ENCODE measurements at places on chromosomes 11 and 22. TPM values are rescaled to one million over a fixed set of nuclear protein-coding genes. Genes with fewer than 3 reads are reported as not detected.

Gene MRGPRX2
- not detected for total RNA-seq

- no peak for DNase-seq
These were observed 17.2 kb downstream of the TOB2 start for GRCh38 chr22:41429232-41429950.

Gene USP28
- 16.1 TPM for total RNA-seq

DNA sequence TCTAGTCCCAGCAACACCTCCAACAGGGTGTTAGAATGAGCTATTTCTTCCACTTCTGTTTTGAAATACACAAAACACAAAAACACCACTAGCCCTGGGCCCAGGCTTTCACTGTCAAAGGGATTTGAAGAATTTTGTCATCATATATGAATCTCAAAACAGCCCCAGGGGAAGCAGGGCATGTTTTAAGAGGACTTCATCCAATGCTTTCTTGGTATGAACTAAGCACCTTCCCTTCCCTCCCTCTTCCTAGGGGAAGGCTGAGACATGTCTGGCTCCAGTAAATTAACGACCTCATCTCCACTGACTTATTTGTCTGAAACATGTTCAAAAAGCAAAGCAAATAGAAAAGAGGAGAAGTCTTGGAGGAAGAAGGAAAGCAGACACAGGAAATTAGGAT is 75.7 kb upstream of the INCENP start:
- no peak for DNase-seq

Gene C22orf15
- 5.8 TPM for total RNA-seq

All from upper lobe of left lung (tissue), 6 donors.